ENCODE measurements at places on chromosomes 3 and 15. TPM values are rescaled to one million over a fixed set of nuclear protein-coding genes. Genes with fewer than 3 reads are reported as not detected.

SLC6A20 gene
- total RNA-seq, result 1.2 TPM

CIB2 gene
- 12.1 TPM for total RNA-seq

RAD18 gene
- 17.0 TPM for total RNA-seq

FBLN2 gene
- 84.3 TPM for total RNA-seq

ZBED2 gene
- 1.5 TPM for total RNA-seq

ZKSCAN7 gene
- 9.1 TPM for total RNA-seq

CFAP92 gene
- total RNA-seq, result 0.10 TPM

ZIC4 gene
- 1.0 TPM for total RNA-seq

TMC3 gene
- not detected for total RNA-seq

KCNMB3 gene
- total RNA-seq, result 3.9 TPM

UCN2 gene
- total RNA-seq, result 2.4 TPM

CASR gene
- not detected for total RNA-seq

STRC gene
- total RNA-seq, result 0.21 TPM

P2RY14 gene
- total RNA-seq, result 2.9 TPM

CSPG4 gene
- 246 TPM for total RNA-seq

CPLX3 gene
- total RNA-seq, result not detected

FBXL2 gene
- 14.0 TPM for total RNA-seq

RARB gene
- 14.4 TPM for total RNA-seq

COL8A1 gene
- total RNA-seq, result 22.4 TPM

XCR1 gene
- total RNA-seq, result not detected

ZPLD1 gene
- total RNA-seq, result not detected

SPINT1 gene
- total RNA-seq, result 49.2 TPM

MELTF gene
- total RNA-seq, result 6.6 TPM

ECE2 gene
- total RNA-seq, result not detected

SEMA3G gene
- total RNA-seq, result 14.0 TPM

WDR72 gene
- total RNA-seq, result 0.62 TPM

SLC9C1 gene
- total RNA-seq, result 3.2 TPM

TMEM207 gene
- total RNA-seq, result not detected

ARPP19 gene
- 136 TPM for total RNA-seq

CD200R1 gene
- total RNA-seq, result 4.6 TPM

RAB5A gene
- total RNA-seq, result 68.5 TPM

FMN1 gene
- 5.3 TPM for total RNA-seq

CCR8 gene
- 1.1 TPM for total RNA-seq

SERINC4 gene
- total RNA-seq, result 0.10 TPM

TM4SF18 gene
- 11.2 TPM for total RNA-seq

OXTR gene
- 0.62 TPM for total RNA-seq

TMOD2 gene
- total RNA-seq, result 14.5 TPM

All from tongue (tissue), 3 donors.